ENCODE measurements at places on chromosomes 3 and 15.

GRCh38 chr3:177196008-177196455, 1.2 kb downstream of the TBL1XR1 start:
- no peak for DNase-seq

DNA sequence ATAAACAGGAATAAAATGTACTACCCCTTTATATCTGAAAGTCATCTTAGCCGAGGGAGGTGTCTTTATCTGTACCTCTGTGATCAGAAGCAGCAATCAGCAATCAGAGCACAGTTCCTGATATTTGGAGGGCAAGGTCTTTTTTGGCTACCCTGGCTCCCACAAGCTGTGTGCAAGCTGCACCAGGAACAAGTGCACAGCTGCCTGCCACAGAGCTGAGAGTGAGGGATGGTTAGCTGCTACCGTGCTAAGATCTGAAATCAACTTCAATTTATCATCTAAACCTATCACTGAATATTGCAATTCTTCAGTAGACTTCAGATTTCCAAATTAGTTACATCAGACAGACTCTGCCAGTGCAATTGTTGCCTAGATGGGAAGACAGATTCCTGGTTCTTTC, 404.6 kb upstream of the ARL6 start:
- DNase-seq = no peak

DNA sequence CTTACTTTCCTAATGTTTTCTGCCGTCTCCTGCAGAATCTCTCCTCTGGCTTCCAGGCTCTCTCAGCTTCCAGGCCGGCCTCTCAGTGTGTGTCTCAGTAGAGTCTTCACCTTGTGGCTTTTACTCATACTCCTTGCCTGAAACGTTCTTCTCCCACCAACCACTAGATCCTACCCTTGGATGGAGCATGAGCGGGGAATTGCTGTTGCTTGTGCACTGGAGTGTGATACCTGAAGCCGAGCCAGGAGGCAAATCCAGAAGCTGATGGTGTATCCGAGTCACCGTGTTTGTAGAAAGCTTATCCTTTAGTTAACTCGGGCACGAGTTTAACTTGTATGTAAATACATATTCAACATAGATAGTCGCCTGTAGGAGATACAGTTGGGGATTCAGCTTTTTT, 285.0 kb upstream of the C2CD4B start:
- no peak for DNase-seq

DNA sequence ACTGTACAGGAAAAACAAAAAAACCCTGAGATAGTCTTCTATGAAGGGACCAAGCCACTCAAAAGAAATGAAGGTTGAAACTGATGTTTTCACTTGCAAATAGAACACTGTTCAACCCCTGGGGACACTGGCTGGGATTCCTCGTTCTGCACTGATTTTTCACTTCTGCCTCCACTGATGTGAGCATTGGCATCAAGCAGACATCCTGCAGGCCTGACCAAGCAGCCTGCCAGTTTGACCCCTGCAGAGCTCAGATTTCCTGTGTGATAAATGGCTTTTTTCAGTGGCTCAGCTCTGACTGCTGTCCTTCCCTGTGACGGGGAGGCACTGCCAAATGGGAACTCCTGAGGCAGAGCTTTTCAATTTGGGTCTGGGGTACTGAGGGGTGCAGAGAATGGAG, 50.0 kb downstream of the RASGRP1 start:
- DNase-seq = no peak
